Effector memory CD8-positive, alpha-beta T cell (primary cell): ENCODE measurements at places on chromosomes 2 and 18.

DNA sequence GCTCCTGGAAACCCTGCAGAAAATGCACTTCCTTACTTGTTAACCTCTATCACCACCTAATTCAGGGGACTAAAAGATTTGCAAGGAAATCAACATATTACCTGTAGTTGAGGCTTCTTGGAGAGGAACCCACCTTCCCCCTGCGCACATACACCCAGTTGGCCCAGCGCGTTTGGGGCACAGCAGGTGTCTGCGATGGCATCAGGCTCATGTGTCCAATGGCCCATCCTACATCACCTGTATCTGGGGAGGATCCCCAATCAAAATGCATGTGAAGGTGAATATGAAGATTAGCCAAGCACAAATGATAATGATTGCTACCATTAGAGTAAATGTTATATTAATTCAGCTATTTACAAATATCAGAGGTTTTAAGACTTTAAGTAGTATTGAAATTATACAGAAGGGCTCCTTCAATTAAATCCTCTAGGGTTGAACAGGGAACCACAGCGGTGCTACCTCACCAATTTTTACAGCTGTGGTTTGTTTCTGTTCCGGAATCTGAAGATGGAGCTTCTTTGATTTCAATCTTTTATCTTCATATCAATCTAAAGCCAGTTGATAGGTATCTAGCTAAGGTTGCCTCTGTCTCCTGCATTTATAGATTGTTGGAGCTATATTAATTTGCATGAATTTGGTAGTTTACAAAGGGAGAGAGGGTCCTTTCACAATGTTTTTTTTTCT is 486.0 kb downstream of the RNF144A start:
- no peak for DNase-seq
- H3K27ac ChIP-seq = no peak overlapping the region
- peaks cover 3% of the 10 kb centered on the region for H3K4me1 ChIP-seq
- H3K4me3 ChIP-seq = no peak overlapping the region

DNA sequence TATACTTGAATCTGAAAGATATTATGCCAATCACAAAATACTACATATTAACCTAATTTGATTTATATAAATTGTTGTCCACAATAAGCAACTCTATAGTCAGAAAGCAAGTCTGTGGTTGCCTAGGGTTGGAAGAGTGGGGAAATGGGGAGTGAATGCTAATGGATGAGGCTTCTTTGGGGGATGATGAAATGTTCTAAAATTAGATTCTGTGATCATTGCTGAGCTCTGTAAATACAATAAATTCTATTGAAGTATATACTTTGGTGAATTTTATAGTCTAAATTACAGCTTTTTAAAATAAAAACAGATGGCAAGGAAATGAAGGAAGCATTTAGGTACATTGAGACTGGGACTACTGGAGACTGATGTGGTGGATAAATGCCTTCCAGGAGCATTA is 275.5 kb downstream of the MBD2 start:
- H3K27me3 ChIP-seq = peaks cover 8% of the 10 kb centered on the region
- DNase-seq = no peak
- H3K36me3 ChIP-seq = no peaks in the 10 kb centered on the region
- H3K27ac ChIP-seq = no peak overlapping the region
- no peak overlapping the region for H3K4me3 ChIP-seq

DNA sequence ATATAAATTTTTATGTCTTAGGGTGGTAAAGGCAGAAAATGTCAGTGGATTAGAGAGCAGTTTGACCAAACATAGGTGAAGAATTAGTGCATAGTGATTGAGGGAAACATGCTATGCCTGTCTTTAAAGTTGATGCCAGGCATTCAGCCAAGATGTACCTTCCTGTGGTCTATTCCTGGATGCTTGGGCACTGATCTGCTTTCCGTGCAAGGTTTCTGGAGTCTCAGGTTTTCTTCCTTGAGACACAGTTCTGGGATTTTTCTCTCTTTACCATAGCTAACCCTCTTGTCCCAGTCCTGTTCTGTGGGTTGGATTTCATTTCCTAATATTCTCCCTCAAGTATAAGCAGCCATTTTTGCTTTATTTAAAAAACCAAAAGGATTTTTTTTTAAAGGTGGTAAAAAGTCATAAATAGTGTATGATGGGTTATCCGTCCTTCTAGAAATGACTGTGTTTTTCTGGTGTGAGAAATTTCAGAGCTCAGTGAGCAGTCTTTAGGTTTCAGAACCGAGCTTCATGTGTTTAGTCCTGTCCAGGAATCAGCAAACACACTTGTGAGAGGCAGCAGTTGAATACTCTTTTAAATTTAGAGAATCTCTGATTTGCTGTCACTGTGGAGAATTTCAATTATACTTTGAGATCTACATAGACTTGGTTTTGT is 43.0 kb upstream of the CYBRD1 start:
- no peaks in the 10 kb centered on the region for H3K27me3 ChIP-seq
- H3K36me3 ChIP-seq = peaks cover 14% of the 10 kb centered on the region
- DNase-seq = no peak
- H3K27ac ChIP-seq = no peak overlapping the region

GRCh38 chr18:25144820-25145219 is 207.1 kb downstream of the ZNF521 start:
- DNase-seq = no peak
- no peak overlapping the region for H3K27ac ChIP-seq
- no peaks in the 10 kb centered on the region for H3K4me1 ChIP-seq
- no peaks in the 10 kb centered on the region for H3K36me3 ChIP-seq

DNA sequence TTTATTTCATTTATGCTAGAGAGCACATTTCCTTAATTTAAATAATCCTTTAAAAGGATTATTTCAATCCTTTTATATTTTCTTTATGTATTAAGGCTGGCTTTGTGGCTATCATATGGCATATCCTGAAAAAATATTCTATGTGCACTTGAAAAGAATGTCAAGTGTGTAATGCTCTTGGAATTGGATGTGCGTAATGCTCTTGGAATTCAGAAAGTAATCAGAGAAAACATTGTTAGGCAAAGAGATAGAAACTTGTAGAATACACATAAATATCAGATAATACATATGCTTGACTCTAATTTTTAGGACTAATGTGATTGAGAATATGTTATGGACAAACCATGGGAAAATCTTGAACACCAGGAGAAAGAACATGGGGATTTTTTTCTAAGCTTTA is 197.5 kb upstream of the COL3A1 start:
- no peak overlapping the region for H3K4me3 ChIP-seq
- H3K36me3 ChIP-seq = no peaks in the 10 kb centered on the region
- H3K27ac ChIP-seq = no peak overlapping the region
- no peaks in the 10 kb centered on the region for H3K4me1 ChIP-seq
- DNase-seq = no peak
- H3K27me3 ChIP-seq = no peaks in the 10 kb centered on the region
